Activated naive CD8-positive, alpha-beta T cell treated with anti-CD3 and anti-CD28 coated beads, Interleukin-2, amount 10 ng/mL, durations not matched to agents 7 days and 5 days (primary cell): ENCODE measurements at places on chromosomes 11 and 22. TPM values are rescaled to one million over a fixed set of nuclear protein-coding genes. Genes with fewer than 3 reads are reported as not detected.

The TRIM21 gene
- 56.4 TPM for total RNA-seq

The NUCB2 gene
- 170 TPM for total RNA-seq

The BAIAP2L2 gene
- 1.6 TPM for total RNA-seq

The ALDH3B2 gene
- not detected for total RNA-seq

The HPX gene
- total RNA-seq = 1.3 TPM

The SLC5A12 gene
- total RNA-seq = not detected

The SPINDOC gene
- 35.2 TPM for total RNA-seq

- no peak overlapping the region for H3K27ac ChIP-seq
- H3K4me3 ChIP-seq = no peak overlapping the region
- DNase-seq = no peak
- peaks cover 4% of the 10 kb centered on the region for H3K4me1 ChIP-seq
Measured at GRCh38 chr11:73398132-73398526, 21.9 kb downstream of the RELT start.

DNA sequence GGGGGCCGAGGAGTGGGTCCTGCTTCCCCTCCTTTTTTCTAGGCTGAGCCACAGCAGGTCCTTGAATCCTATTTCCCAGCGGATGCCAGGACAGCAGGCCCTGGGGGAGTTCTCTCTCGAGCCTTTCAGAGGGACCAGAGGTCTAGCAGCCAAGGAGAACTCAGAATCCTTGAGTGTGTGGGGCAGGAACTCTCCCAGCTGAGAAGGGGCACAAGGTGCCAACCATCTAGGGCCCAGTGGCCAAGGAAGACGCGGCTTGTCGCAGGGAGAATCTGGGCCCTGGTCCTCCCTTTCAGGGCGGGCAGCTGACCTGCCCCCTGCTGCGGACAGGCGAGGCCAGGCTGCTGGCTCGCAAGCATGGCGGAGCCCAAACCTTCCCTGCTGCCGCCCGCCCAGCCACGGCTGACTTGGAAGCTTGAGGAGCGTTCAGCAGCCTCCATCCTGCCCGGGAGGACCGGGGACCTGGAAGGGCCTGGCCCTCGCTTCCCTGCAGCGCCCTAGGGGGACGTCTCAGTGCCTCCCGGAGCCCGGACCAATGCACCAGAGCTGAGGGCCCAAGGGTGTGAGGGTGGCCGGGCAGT, 972 bp upstream of the TSSC4 start:
- H3K4me3 ChIP-seq = peak overlapping the region; percentile 90
- no peaks in the 10 kb centered on the region for H3K27me3 ChIP-seq
- no peak for DNase-seq
- H3K27ac ChIP-seq = peak overlapping the region; percentile 90
- H3K36me3 ChIP-seq = peaks cover 1% of the 10 kb centered on the region

- no peak overlapping the region for H3K4me3 ChIP-seq
- DNase-seq = no peak
- H3K4me1 ChIP-seq = no peaks in the 10 kb centered on the region
- H3K27me3 ChIP-seq = peaks cover 10% of the 10 kb centered on the region
Measured at GRCh38 chr11:119796363-119797060, 67.5 kb upstream of the NECTIN1 start.

- no peak overlapping the region for H3K27ac ChIP-seq
- DNase-seq = no peak
- H3K4me3 ChIP-seq = no peak overlapping the region
- H3K36me3 ChIP-seq = no peaks in the 10 kb centered on the region
- no peaks in the 10 kb centered on the region for H3K27me3 ChIP-seq
- no peaks in the 10 kb centered on the region for H3K4me1 ChIP-seq
Measured at GRCh38 chr11:120052196-120052775, 85.6 kb downstream of the TRIM29 start.

- H3K4me3 ChIP-seq = no peak overlapping the region
- DNase-seq = no peak
- no peaks in the 10 kb centered on the region for H3K36me3 ChIP-seq
- H3K27ac ChIP-seq = no peak overlapping the region
Measured at GRCh38 chr11:106186630-106187029, 109.2 kb downstream of the AASDHPPT start.

DNA sequence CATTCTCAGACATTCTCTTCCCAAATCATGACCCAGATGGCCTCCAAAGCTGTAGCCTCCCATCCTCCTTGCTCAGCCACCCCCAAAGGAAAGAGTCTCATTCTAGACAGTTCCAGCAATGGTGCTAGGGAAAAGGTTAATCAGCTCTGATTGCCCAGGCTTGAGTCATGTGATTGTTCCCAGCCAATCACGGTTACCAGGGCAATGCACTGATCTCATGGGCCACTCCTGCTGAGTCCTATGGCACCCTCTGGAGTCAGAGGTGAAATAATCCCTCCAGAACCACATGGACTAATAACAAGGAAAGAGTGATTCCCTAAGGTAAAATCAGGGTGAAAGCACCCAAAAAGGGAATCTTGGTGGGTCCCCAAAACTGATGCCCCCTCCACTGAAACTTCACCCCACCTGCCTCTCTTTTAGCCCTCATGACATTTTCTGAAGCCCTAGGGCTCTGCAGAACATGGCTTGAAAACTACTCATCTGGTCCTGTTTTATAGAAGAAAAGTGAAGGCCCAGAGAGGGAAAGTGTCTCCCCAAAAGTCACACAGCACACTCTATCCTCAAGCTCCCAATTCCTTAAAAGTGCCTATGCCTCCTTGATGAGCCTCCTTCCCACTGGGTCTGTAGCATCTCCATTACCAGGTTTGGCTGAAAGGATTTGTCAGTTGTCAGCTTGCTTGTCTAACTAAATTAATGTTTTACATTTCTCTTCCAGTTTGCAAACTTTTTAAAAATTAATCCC, 203.7 kb downstream of the MN1 start:
- H3K4me1 ChIP-seq = peaks cover 2% of the 10 kb centered on the region
- H3K36me3 ChIP-seq = no peaks in the 10 kb centered on the region
- peaks cover 2% of the 10 kb centered on the region for H3K27me3 ChIP-seq
- no peak for DNase-seq

DNA sequence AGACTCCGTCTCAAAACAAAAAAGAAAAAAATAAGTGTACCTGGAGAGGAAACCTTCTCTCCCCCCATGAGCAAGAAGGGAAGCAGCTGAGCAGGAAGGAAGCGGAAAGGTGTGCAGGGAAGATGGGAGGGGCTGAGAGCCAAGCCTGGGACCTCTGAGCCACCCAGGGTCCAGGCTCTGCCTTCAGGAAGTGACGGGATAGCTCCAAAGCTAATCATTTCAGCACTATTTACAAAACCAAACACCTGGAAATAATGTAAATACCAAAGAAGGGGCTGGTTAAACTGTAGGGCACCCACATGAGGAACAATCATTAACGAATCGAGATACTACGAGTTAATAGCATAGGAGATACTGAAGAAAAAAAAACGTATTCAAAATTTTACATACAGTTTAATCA, 27.9 kb downstream of the ARRB1 start:
- no peak for DNase-seq
- peaks cover 6% of the 10 kb centered on the region for H3K36me3 ChIP-seq
- H3K27me3 ChIP-seq = no peaks in the 10 kb centered on the region
- H3K4me1 ChIP-seq = peaks cover 40% of the 10 kb centered on the region

DNA sequence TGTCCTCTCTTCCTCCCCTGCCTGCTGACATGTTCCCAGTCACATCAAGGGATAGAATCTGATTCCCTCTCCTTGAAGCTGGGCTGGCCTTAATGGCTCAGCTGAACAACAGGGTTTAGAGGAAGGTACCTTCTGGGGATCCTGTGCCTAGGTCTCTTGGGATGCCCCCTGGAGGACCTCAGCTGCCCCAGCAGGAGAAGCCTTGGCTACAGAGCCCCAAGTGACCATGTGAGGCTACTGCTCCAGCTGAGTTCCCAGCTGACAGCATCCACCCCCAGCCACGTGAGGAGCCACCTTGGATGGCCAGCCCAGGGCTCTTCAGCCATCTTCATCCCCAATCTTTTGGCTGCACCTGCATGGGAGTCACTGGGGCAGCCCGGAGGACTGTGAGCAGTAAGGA, 1499.3 kb downstream of the TBC1D22A start:
- H3K27ac ChIP-seq = no peak overlapping the region
- no peaks in the 10 kb centered on the region for H3K27me3 ChIP-seq
- no peaks in the 10 kb centered on the region for H3K36me3 ChIP-seq
- no peak for DNase-seq
- H3K4me1 ChIP-seq = no peaks in the 10 kb centered on the region

DNA sequence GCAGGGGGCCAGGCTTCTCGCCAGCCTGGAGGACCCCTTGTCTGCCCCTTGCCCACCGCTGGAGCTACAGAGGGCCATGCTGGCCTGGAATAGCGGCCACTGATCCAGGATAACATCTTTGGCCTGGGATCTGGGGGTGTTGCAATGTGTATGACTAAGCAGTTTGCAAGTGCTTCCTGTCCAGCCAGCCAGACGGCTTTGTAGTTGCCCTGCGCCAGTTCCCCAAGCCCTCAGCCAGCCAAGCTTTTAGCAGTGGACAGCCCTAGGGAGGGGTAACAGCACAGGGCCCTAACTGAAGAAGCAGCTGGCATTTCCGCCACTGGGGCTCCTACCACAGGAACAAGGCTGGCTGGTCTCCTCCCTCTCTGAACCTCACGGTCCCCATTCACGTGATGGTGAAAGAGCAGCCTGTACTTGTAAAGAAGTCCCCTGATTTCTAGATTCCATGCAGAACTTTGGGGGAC, 32.1 kb downstream of the UQCR10 start:
- H3K27me3 ChIP-seq = no peaks in the 10 kb centered on the region
- H3K4me3 ChIP-seq = no peak overlapping the region
- H3K27ac ChIP-seq = no peak overlapping the region
- H3K36me3 ChIP-seq = peaks cover 23% of the 10 kb centered on the region
- no peak for DNase-seq

DNA sequence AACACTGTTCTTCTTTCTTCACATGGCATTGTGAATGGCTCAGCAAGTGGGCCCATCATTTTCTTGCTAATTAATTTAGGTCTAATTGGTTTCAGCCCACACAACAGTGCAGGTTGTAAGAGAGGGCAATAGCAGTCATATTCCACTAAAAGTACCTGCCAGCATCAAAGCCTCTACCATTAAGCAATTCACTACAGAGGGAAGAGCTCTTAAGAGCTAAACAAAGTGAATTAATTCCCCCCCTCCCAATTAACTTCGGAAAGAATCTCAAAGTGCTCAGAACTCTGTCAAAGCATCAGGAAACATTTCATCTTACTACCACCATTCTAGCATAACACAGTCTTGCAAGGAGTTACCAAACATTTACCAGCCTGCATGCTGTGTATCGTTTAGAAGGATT, 133.9 kb upstream of the UBASH3B start:
- H3K27me3 ChIP-seq = peaks cover 20% of the 10 kb centered on the region
- no peaks in the 10 kb centered on the region for H3K36me3 ChIP-seq
- no peak overlapping the region for H3K27ac ChIP-seq
- no peak overlapping the region for H3K4me3 ChIP-seq
- DNase-seq = no peak

GRCh38 chr11:65116370-65117205, 913 bp downstream of the ZNHIT2 start:
- H3K4me1 ChIP-seq = peaks cover 42% of the 10 kb centered on the region
- DNase-seq = no peak
- peaks cover 18% of the 10 kb centered on the region for H3K36me3 ChIP-seq
- no peaks in the 10 kb centered on the region for H3K27me3 ChIP-seq

GRCh38 chr11:23778971-23779370, 717.9 kb upstream of the LUZP2 start:
- no peak overlapping the region for H3K27ac ChIP-seq
- no peaks in the 10 kb centered on the region for H3K4me1 ChIP-seq
- DNase-seq = no peak
- H3K36me3 ChIP-seq = no peaks in the 10 kb centered on the region
- no peak overlapping the region for H3K4me3 ChIP-seq
